ENCODE measurements at places on chromosomes 7 and 10.

GRCh38 chr7:156948361-156948760 lies 1.2 kb upstream of the NOM1 start:
- DNase-seq = no peak

- DNase-seq = no peak
Measured at GRCh38 chr7:103811997-103812396, 177.5 kb downstream of the RELN start.

DNA sequence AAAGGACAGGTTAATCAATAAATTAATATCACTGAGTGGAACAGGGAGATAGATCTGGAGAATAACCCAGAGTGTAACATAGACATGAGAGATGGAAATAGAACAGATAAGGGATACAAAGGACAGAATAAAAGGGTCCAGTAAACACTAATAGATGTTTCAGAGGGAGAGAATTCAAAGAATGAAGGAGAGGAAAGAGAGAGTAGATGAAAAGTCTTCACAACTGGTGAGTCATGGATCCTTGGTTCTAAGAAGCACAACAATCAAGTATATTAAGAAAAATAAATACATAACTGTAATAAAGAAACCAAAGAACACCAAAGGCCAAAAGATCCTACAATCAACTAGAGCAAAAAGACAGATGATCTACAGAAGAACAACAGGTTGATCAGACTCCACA lies 66.3 kb downstream of the BEND7 start:
- DNase-seq = no peak

DNA sequence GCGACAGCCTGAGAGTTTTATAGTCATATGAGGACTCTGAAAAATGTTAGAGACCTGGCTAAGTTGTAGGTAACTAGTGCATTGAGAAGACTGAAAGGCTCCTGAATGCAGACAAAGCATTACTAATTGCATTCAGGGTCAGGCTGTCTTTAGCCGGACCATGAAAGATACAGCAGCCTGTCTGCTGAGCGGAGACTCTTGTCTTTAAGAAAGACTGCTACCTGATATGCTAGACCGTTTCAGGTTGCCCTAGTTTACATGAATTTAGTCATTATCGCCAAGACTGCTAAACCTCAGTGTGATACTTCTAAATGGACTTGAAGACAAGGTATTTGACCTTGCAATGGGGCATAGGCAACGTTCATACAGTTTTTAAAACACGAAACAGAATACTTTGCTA lies 81.2 kb downstream of the BMPR1A start:
- no peak for DNase-seq

- DNase-seq = no peak
Measured at GRCh38 chr7:158056761-158057160, 530.9 kb downstream of the PTPRN2 start.

DNA sequence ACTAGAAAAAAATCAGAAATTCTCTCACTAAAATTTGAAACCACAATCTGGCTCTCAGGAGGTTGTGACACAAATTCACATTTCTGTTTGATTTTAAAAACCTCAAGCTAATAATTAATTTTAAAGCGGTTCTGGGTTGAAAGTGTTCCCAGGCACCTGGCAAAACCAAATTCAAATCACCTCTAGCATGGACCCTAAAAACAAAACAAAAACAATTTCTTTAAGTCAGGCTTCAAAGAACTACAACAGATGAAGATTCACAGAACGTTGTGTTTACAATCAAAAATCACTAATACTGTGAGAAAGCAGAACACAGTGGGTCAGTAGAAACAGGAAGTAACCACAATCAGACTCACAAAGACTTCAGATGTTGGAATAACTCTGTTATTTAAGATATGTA lies 7.2 kb upstream of the RELN start:
- no peak for DNase-seq

DNA sequence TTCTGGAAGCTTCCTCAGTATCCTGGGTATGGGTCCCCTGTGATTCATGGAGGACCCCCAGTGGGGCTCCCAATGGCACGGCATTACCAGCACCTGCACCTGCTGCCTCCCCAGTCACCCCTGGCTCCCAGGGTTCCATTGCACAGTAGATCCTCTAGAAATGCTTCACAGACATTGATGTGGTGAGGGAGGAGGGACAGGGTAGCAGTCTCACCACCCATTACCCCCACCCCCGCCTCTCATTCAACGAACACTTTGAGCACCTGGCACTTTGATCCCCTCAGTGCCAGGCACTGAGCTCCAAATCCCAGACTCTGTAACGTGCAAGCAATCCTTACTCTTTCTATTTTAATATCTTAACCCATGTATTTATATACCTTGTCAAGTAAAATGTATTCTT lies 26.8 kb upstream of the PSAP start:
- no peak for DNase-seq
